ENCODE measurements at places on chromosomes 2 and 18. TPM values are rescaled to one million over a fixed set of nuclear protein-coding genes. Genes with fewer than 3 reads are reported as not detected.

The COL6A3 gene
- total RNA-seq, result 18.6 TPM

The ANTXR1 gene
- 0.38 TPM for total RNA-seq

The PARD6G gene
- total RNA-seq, result 0.72 TPM

The C1QL2 gene
- not detected for total RNA-seq

The INHA gene
- not detected for total RNA-seq

The SCYGR4 gene
- total RNA-seq, result not detected

The INO80C gene
- 32.7 TPM for total RNA-seq

The DYSF gene
- 4.8 TPM for total RNA-seq

The VIT gene
- not detected for total RNA-seq

The TWIST2 gene
- not detected for total RNA-seq

The AMER3 gene
- not detected for total RNA-seq

The TTR gene
- not detected for total RNA-seq

The UGT1A4 gene
- not detected for total RNA-seq

The MREG gene
- 23.8 TPM for total RNA-seq

The TUBB8B gene
- not detected for total RNA-seq

The SRD5A2 gene
- total RNA-seq, result not detected

The C2orf15 gene
- total RNA-seq, result 0.82 TPM
